Glutamatergic neuron (in vitro differentiated cells): ENCODE measurements at places on chromosomes 1 and 21.
A peak's percentile ranks its signal among the peaks of the same experiment; 100 is the strongest.

GRCh38 chr1:25088946-25089345, 143.4 kb downstream of the SYF2 start:
- no peaks in the 10 kb centered on the region for H3K36me3 ChIP-seq
- H3K4me1 ChIP-seq: peaks cover 47% of the 10 kb centered on the region
- DNase-seq: no peak
- H3K27me3 ChIP-seq: peaks cover 13% of the 10 kb centered on the region
- H3K27ac ChIP-seq: no peak overlapping the region

GRCh38 chr1:69504730-69505252, 62.9 kb upstream of the LRRC7 start:
- no peaks in the 10 kb centered on the region for H3K27me3 ChIP-seq
- DNase-seq: no peak
- no peak overlapping the region for H3K27ac ChIP-seq
- no peaks in the 10 kb centered on the region for H3K36me3 ChIP-seq
- H3K4me1 ChIP-seq: no peaks in the 10 kb centered on the region

DNA sequence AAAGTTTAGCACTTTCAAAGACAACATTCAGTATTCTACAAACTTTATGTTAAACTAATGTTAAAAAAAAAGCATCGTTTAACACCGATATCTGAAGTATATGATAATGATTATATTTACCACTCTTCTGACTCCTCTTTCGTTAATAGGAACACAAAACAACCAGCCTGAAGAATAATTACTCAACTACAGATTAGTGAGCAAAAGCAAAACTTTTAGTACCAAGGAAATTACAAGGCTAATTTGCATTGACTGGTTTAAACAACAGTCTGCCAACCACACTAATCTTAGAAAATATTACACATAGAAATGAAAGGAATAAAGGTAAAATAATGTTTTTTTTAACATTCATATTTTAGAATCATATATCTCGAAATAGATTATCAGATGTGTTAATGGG, 500.7 kb downstream of the LMO4 start:
- no peaks in the 10 kb centered on the region for H3K27me3 ChIP-seq
- H3K36me3 ChIP-seq: no peaks in the 10 kb centered on the region
- H3K27ac ChIP-seq: no peak overlapping the region
- no peak overlapping the region for H3K4me3 ChIP-seq

GRCh38 chr1:66374148-66374547, 159.8 kb upstream of the SGIP1 start:
- H3K27me3 ChIP-seq: no peaks in the 10 kb centered on the region
- H3K36me3 ChIP-seq: no peaks in the 10 kb centered on the region
- H3K27ac ChIP-seq: no peak overlapping the region
- no peak overlapping the region for H3K4me3 ChIP-seq
- no peak for DNase-seq

GRCh38 chr1:233299450-233299849, 3.9 kb upstream of the PCNX2 start:
- DNase-seq: no peak
- H3K4me3 ChIP-seq: no peak overlapping the region
- no peak overlapping the region for H3K27ac ChIP-seq
- H3K36me3 ChIP-seq: no peaks in the 10 kb centered on the region

- H3K27me3 ChIP-seq: peaks cover 6% of the 10 kb centered on the region
- no peak overlapping the region for H3K4me3 ChIP-seq
- no peaks in the 10 kb centered on the region for H3K4me1 ChIP-seq
Observed at GRCh38 chr1:46769028-46769740, 29.7 kb upstream of the CYP4B1 start.

DNA sequence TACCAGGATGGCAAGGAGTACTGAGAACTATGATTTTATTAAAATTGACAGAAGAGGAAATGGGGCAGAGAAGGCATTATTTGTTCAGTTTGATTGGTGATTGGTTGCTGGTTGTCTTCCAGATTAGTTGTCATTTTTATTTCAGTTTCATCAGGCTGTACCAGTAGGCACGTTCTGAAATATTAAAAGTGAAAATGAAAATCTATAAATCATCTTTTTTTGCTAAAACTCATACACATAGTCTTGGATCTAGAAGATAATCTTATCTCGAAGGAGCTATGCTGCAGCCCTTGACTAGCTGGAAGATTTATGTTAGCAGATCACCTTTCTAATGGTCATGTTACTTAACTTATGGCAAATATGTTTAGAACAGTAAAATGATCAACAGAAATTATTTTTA, 29.0 kb downstream of the NEK7 start:
- H3K36me3 ChIP-seq: no peaks in the 10 kb centered on the region
- DNase-seq: no peak
- H3K27me3 ChIP-seq: no peaks in the 10 kb centered on the region
- H3K4me3 ChIP-seq: no peak overlapping the region

DNA sequence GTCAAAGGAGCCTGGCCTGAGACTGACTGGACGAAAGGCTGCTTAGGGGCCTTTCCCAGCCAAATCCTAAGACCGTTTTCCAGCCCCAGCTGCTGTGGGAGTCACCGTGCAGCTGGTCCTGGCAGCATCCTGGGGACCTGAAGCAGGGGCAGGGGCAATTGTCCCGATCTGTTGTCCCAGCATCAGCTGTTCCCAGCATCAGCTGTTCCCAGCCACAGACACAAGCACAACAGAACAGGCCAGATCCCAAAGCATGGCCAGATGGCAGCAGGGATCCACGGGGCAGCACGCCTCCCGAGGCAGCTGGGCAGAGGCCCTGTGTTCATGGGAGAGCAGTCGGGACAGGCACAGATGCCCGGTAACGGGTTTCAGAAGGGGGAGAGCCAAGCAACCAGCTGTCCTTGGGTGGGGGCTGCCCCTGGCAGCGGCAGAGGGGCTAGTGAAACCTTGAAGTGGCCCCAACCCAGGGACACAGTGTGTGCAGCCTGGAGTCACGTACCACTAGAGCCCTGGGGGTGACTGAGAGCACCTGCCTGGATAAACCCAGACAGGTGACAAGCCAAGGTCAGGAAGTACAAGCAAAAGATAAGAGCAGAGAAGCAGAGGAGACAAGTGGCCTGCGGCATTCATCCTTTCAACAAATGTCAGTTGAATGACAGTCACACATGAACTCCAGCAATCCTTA, 13.3 kb downstream of the CELA2B start:
- peaks cover 4% of the 10 kb centered on the region for H3K36me3 ChIP-seq
- peaks cover 16% of the 10 kb centered on the region for H3K27me3 ChIP-seq
- peak overlapping the region; percentile 65 for H3K4me3 ChIP-seq

DNA sequence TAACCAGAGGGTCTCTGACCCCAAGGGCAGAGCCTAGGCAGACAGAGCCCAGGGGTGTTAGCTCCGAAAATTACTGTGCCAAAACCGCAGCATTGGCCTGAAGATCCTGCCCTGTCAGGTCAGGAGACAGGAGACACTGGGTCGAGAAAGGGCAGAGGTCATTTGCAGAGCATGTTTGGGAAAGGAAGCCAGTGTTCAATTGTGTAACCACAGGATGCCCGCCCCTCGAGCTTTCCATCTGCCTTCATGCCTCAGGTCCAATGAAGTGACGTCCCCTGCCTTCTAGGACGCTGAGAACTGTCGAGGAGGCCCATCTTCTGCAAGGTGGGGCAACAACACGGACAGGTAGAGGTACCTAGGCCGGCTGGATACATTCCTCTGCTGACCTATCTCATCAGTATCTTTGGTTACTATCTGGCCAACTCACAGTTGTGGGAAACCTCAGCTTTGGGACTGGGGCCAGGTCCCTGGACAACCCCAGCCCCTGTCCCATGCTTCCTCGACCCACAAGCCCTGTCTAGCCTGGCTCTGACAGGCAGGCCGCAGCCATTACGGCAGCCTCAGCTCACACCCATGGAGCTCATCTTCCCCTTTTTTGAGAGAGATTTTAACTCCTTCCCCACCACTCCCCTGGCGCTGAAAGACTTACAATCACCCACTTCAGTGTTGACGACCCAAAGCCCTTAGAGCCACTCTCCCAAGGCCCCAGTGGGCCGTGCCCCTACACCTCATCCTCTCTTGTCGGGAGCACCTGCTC, 1.3 kb downstream of the ARL8A start:
- peak overlapping the region; percentile 97 for H3K4me3 ChIP-seq
- peak overlapping the region; percentile 81 for H3K27ac ChIP-seq
- H3K27me3 ChIP-seq: peaks cover 10% of the 10 kb centered on the region
- no peak for DNase-seq
- H3K4me1 ChIP-seq: peaks cover 3% of the 10 kb centered on the region
- H3K36me3 ChIP-seq: no peaks in the 10 kb centered on the region

DNA sequence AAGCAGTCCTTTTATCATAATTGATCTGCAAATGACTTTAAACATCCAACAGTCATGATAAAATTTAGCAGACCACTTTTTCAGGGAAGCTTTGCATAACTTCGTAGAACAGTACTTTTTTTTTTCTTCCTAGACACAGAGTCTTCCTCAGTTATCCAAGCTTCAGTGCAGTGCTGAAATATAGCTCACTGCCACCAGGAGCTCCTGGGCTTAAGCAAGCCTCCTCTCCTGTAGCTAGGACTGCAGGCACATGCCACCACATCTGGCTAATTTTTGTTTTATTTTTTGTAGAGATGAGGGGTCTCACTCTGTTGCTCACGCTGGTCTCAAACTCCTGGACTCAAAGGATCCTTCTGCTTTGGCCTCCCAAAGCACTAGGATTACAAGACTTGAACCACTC, 3.8 kb downstream of the F13B start:
- no peak overlapping the region for H3K27ac ChIP-seq
- no peaks in the 10 kb centered on the region for H3K27me3 ChIP-seq
- H3K36me3 ChIP-seq: no peaks in the 10 kb centered on the region
- no peak for DNase-seq
- H3K4me1 ChIP-seq: no peaks in the 10 kb centered on the region
